Body of pancreas (tissue), 4 donors: ENCODE measurements at places on chromosomes 5 and 9.

- no peak overlapping the region for H3K4me3 ChIP-seq
- H3K36me3 ChIP-seq = no peaks in the 10 kb centered on the region
- H3K27me3 ChIP-seq = no peaks in the 10 kb centered on the region
- no peaks in the 10 kb centered on the region for H3K4me1 ChIP-seq
Measured at GRCh38 chr5:151522226-151522625, 68.9 kb downstream of the FAT2 start.

- H3K4me1 ChIP-seq = no peaks in the 10 kb centered on the region
- no peak overlapping the region for H3K27ac ChIP-seq
- DNase-seq = no peak
- H3K36me3 ChIP-seq = no peaks in the 10 kb centered on the region
- H3K4me3 ChIP-seq = no peak overlapping the region
Measured at GRCh38 chr9:13467157-13467556, 187.7 kb upstream of the MPDZ start.

DNA sequence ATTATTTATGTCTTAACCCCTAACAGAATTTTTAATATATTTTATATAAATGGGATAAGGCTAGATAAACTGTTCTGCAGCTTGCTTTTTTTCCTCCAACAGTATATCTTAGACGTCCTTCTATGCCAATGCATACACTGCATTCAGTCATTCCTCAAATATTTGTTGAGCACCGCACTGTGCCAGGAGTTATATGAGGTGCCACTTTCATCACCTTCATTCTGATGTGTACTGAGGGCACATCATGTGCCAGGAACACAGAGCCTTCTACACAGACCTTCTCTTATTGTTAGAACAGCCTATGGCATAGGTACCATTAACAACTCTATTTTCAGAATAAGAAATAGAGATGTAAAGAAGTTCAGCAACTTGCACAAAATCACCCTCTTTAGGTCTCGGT is 570.1 kb downstream of the CDK5RAP2 start:
- no peak for DNase-seq
- no peak overlapping the region for H3K27ac ChIP-seq
- no peaks in the 10 kb centered on the region for H3K27me3 ChIP-seq
- H3K4me3 ChIP-seq = no peak overlapping the region
- H3K4me1 ChIP-seq = no peaks in the 10 kb centered on the region

DNA sequence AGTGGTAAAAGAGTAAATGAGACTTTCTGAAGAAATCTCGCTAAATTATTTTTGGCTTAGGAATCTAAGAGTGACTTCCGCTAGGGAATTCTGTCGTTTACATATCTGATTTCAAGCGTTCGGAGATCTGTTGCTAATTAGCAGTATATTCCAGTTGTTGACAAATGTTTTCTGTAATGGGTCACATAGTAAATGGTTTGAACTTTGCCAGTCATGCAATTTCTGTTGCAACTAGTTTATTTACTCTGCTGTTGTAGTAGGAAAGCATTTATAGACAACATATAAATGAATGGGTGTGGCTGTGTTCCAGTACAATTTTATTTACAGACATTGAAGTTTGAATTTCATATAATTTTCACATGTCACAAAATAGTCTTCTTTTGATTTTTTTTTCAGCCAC is 57.4 kb upstream of the JAK2 start:
- H3K27me3 ChIP-seq = no peaks in the 10 kb centered on the region
- no peak overlapping the region for H3K4me3 ChIP-seq
- no peaks in the 10 kb centered on the region for H3K36me3 ChIP-seq

DNA sequence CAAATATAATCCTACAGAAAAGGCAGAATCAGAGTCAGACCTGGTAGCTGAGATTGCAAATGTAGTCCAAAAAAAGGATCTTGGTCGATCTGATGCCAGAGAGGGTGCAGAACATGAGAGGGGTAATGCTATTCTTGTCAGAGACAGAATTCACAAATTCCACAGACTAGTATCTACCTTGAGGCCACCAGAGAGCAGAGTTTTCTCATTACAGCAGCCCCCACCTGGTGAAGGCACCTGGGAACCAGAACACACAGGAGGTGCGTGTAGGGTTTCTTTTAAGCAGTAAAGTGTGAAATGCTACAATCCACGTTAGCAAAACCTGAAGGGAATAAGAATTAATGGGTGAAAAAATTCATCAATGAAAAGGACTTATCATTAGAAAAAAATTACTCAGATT is 145.8 kb downstream of the GIN1 start:
- no peak overlapping the region for H3K4me3 ChIP-seq
- H3K27me3 ChIP-seq = no peaks in the 10 kb centered on the region
- H3K36me3 ChIP-seq = no peaks in the 10 kb centered on the region
- no peaks in the 10 kb centered on the region for H3K4me1 ChIP-seq
- DNase-seq = no peak
- no peak overlapping the region for H3K27ac ChIP-seq

DNA sequence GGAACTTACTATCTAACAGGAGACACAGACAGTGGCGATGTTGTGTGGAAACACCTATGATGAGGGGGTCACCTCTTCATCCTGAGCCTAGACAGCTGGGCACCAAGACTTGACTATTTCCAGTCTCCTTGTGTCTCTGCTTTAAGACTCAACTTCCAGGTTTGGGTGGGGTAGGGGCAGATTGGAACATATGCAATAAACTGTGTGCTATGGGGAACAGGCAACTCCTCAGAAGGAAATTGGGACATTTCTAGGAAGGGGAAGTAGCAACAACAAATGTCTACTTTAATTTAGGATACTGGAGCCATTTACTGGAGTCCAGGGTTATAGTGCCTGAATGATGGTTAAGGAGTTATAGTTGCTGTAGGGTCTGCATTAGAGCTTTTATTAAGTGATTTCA is 57.3 kb downstream of the FGF18 start:
- H3K27me3 ChIP-seq = no peaks in the 10 kb centered on the region
- DNase-seq = no peak
- no peak overlapping the region for H3K4me3 ChIP-seq
- no peaks in the 10 kb centered on the region for H3K4me1 ChIP-seq
- no peak overlapping the region for H3K27ac ChIP-seq

DNA sequence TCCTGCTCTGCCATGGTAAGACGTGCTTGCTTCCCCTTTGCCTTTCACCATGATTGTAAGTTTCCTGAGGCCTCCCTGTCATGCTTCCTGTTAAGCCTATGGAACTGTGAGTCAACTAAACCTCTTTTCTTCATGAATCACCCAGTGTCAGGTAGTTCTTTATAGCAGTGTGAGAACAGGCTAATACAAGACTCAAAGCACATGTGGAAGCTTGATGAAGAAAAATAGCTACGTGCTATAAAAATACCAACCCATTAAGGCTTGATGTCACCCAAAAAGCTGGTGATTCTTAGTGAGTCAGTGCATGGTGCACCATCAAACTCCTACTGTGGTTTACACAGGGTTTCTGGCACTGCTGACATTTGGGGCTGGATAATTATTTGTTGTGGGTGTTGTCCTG is 332.2 kb downstream of the TMEM167A start:
- H3K27ac ChIP-seq = no peak overlapping the region
- no peak for DNase-seq
- H3K4me1 ChIP-seq = no peaks in the 10 kb centered on the region
- H3K36me3 ChIP-seq = no peaks in the 10 kb centered on the region

DNA sequence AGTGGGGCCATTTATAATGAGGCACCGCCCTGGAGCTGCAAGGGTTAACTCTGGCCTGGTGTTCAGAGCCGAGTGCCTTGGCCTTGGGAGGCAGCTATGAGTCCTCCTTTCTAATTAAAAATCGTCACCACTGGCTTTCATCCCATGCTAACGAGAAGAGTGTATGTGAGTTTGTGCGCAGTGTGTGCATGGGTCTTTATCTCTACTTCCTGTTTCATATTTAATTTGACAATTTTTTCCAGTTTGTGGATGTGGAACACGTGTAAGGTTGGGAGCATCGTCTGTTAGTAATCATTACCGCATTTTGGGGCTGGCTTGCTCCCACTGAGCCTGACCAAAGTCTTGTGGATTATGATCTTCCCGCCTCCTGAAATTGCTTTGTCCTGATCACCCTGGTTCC is 76.4 kb downstream of the NDFIP1 start:
- no peak overlapping the region for H3K4me3 ChIP-seq
- no peaks in the 10 kb centered on the region for H3K36me3 ChIP-seq
- no peaks in the 10 kb centered on the region for H3K27me3 ChIP-seq
- no peak overlapping the region for H3K27ac ChIP-seq
- peaks cover 5% of the 10 kb centered on the region for H3K4me1 ChIP-seq

DNA sequence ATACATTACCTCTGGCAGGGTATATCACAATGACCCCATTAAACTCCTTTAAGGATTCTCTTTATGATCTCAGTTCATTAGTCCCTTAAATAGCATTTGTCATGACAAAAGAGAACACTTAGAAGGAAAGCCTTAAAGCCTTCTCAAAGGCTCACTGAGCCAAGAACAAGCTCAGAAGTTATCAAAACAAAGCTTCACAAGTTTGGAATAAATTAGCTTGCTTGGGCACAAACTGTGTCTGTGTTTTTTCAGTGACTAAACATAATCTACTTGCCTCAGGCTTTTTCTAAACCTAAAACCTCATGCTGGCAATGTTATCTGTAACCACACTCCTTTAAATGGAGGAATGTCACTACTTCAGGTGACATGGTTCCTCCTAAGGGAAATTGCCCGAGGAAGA is 1114.9 kb upstream of the C9orf72 start:
- no peaks in the 10 kb centered on the region for H3K36me3 ChIP-seq
- H3K27ac ChIP-seq = no peak overlapping the region
- no peaks in the 10 kb centered on the region for H3K4me1 ChIP-seq
- H3K4me3 ChIP-seq = no peak overlapping the region

DNA sequence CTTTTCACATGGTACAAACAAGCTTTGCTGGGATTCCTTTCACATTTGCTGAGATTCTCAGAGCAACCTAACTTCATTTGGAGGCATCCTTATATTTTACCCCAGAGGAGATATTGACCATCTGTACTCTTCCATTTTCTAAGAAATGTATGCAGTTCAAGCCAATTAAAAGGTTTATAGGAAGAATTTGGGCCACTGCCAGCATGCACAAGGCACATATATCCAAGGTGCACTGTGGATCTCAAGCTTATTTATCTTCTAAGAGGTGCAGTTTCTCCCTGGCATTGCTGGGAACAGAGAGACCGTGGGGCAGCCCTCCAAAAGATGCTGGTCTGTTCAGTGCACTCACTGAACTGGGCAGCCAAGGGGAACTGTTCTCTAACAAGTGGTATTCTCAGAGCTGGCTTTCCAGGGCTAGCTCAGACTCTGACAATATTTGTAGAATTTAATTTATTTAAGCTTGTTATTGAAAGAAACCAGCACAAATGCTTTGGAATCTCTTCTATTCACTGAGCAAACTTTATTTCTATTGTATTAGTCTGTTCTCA is 213.3 kb downstream of the TENT4A start:
- no peak overlapping the region for H3K27ac ChIP-seq
- H3K36me3 ChIP-seq = no peaks in the 10 kb centered on the region
- no peaks in the 10 kb centered on the region for H3K27me3 ChIP-seq
- DNase-seq = no peak
- H3K4me1 ChIP-seq = no peaks in the 10 kb centered on the region

DNA sequence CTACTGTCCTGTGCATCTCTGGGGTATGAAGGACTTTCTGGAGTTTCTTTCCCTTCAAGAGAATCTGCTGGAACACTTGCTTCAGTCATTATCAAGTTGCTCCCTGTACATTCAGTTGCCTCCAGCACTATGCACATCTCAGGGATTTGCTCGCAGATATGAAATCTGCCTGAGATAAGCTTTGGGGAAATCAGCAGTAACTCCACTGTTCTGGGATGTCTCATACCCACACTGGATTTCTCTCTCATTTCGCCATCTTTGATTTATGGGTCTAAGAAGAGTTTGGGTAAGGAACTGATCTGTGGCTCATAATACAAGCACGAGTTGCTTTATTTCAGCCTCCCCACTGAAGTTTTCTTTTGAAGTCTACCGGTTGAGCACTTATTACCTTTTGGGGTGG is 585.6 kb downstream of the PSAT1 start:
- no peaks in the 10 kb centered on the region for H3K4me1 ChIP-seq
- H3K27ac ChIP-seq = no peak overlapping the region
- no peaks in the 10 kb centered on the region for H3K36me3 ChIP-seq

DNA sequence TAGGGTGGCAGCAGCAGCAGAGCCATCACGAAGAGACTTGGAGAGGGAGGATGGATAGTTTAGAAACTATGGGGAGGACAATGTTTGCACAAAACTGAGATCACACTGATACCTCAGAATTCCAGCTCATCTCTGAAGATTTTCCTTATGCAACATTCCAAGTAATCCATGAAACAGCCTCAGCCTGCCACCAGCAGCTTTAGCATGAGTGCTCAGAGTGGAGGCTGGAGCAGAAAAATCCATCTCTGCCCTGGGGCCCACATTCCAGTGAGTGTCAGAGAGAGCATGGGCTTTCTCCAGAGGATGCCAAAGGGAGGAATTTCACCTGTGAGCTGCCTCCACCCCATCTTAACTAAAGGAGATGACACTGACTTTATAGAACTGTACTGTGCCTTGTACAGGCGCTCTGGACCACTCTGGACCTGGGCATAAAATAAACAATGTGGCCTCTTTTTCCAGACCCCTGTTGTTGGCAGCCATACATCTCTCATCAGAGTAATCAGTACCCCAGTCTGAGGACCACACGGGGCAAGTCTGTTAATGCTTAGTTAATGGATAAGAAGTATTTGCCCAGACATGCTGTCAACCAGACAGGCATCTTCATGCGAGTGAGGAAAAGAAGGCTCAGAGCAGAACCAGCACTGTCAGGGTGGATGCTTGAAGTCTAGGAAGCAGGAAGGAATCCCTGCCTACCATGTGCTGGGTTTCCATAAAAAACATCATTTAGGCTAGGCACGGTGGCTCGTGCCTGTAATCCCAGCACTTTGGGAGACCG is 440.9 kb downstream of the ENC1 start:
- H3K4me1 ChIP-seq = peaks cover 19% of the 10 kb centered on the region
- DNase-seq = no peak
- H3K27ac ChIP-seq = no peak overlapping the region
- H3K36me3 ChIP-seq = no peaks in the 10 kb centered on the region
- no peaks in the 10 kb centered on the region for H3K27me3 ChIP-seq

GRCh38 chr5:88602584-88602983 is 280.4 kb downstream of the MEF2C start:
- no peaks in the 10 kb centered on the region for H3K36me3 ChIP-seq
- H3K27me3 ChIP-seq = no peaks in the 10 kb centered on the region
- no peak overlapping the region for H3K4me3 ChIP-seq
- no peaks in the 10 kb centered on the region for H3K4me1 ChIP-seq
- no peak overlapping the region for H3K27ac ChIP-seq

DNA sequence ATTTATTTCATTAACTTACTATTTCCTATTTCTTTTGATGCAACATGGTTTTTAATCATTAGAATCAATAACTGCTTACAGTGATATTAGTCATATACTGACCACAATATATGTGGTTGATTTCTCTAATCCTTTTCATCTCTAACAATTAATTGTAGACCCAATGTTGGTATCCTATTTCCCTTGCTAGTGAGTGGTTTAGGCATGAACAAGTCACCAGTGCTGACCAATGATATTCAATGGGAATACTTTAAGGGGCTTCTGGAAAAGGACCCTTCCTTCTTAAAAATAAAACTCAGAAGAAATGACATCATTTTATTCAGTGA is 672.4 kb upstream of the GRAMD2B start:
- no peak overlapping the region for H3K27ac ChIP-seq
- H3K4me1 ChIP-seq = peaks cover 6% of the 10 kb centered on the region
- H3K36me3 ChIP-seq = no peaks in the 10 kb centered on the region
- DNase-seq = no peak
- H3K4me3 ChIP-seq = no peak overlapping the region
- H3K27me3 ChIP-seq = no peaks in the 10 kb centered on the region

GRCh38 chr9:136576269-136576626 is 30.4 kb upstream of the NOTCH1 start:
- H3K36me3 ChIP-seq = no peaks in the 10 kb centered on the region
- H3K4me3 ChIP-seq = no peak overlapping the region
- H3K27me3 ChIP-seq = no peaks in the 10 kb centered on the region
- peaks cover 27% of the 10 kb centered on the region for H3K4me1 ChIP-seq
- H3K27ac ChIP-seq = peak overlapping the region; percentile 31

- DNase-seq = no peak
- H3K36me3 ChIP-seq = no peaks in the 10 kb centered on the region
- no peaks in the 10 kb centered on the region for H3K27me3 ChIP-seq
- no peak overlapping the region for H3K27ac ChIP-seq
- no peak overlapping the region for H3K4me3 ChIP-seq
Measured at GRCh38 chr5:74040065-74040551, 414.1 kb downstream of the ARHGEF28 start.
